ENCODE measurements at places on chromosomes 6 and 20. TPM values are rescaled to one million over a fixed set of nuclear protein-coding genes. Genes with fewer than 3 reads are reported as not detected.

DNA sequence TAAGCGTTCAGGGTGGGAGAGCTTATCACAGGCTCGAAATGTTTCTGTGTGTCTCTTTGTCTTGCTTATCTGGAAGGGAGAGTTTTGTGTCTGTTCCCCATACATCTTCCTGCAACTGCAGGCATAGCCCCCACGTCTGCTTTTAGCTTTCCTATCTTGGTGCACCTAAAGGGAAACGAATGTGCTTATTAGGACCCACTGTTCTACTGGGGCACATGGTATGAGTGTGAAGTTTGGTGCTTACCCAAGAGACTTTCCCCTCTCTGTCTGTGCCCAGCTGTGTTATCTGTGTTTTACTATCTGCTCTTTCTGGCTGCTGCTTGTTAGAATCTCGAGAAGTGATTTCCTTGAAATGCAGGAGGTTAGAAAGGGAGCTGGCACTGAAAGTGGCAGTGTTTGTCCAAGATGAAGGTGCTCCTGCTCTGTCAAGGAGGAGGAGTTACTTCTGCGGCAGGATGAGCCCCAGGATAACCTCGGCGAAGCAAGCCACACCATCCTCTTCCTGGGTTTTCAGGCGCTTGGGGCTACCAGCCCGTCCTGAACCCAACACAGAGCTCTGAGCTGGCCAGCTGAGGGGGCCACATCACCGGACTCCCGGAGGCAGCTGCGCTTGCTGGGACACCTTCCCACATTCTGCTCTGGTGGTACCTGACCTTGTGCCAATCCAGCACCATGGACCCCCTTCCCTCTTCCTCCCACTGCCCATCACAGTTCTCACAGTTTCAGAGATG lies 23.4 kb downstream of the DYNLT1 start:
- no peaks in the 10 kb centered on the region for H3K4me1 ChIP-seq
- H3K4me3 ChIP-seq, result no peak overlapping the region
- no peaks in the 10 kb centered on the region for H3K36me3 ChIP-seq
- no peak for DNase-seq

- H3K27me3 ChIP-seq, result no peaks in the 10 kb centered on the region
- no peak overlapping the region for H3K4me3 ChIP-seq
- H3K27ac ChIP-seq, result no peak overlapping the region
- no peak for DNase-seq
- no peaks in the 10 kb centered on the region for H3K36me3 ChIP-seq
These were observed 68.8 kb downstream of the PRL start for GRCh38 chr6:22227824-22228610.

DNA sequence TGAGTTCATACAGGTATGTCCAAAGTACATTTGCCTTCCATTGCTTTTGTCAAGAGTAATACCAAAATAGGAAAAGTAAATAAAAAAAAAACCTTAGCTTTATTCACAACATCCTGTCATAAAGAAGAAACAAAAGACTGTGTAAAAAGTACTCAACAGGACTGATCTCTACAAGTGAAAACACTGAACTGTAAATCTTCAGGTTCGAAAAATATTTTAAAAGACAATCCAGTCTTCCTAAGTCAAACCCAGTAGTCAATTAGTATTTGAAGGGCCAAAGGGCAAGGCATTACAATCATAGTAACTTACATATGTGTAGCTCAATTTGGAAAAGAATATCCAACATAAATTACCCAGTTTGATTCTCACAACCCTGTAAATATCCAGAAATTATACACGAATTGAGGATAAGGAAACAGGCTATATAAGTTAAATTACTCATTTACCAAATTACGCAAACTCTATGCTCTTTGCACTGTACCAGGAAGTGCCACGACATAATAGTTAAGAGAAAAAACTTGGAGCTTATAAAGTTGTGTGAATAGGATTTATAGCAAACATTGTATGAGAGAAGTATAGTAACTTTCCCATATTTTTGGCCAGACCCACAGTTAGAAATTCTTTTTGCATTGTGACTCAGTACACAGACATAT lies 21.2 kb downstream of the PTPRK start:
- H3K36me3 ChIP-seq, result no peaks in the 10 kb centered on the region
- no peak overlapping the region for H3K27ac ChIP-seq
- peaks cover 5% of the 10 kb centered on the region for H3K4me1 ChIP-seq
- H3K27me3 ChIP-seq, result no peaks in the 10 kb centered on the region
- no peak overlapping the region for H3K4me3 ChIP-seq
- DNase-seq, result no peak

GRCh38 chr20:37990571-37991151 lies 42.6 kb downstream of the TTI1 start:
- no peaks in the 10 kb centered on the region for H3K27me3 ChIP-seq
- no peak overlapping the region for H3K4me3 ChIP-seq
- DNase-seq, result no peak
- no peak overlapping the region for H3K27ac ChIP-seq
- peaks cover 3% of the 10 kb centered on the region for H3K36me3 ChIP-seq
- peaks cover 20% of the 10 kb centered on the region for H3K4me1 ChIP-seq

- DNase-seq, result no peak
- H3K4me3 ChIP-seq, result no peak overlapping the region
- no peaks in the 10 kb centered on the region for H3K27me3 ChIP-seq
- H3K36me3 ChIP-seq, result no peaks in the 10 kb centered on the region
- H3K4me1 ChIP-seq, result peaks cover 12% of the 10 kb centered on the region
These were observed 16.1 kb upstream of the THBD start for GRCh38 chr20:23065266-23066201.

GRCh38 chr6:126890055-126890454 lies 228.4 kb upstream of the RSPO3 start:
- no peak overlapping the region for H3K4me3 ChIP-seq
- H3K36me3 ChIP-seq, result no peaks in the 10 kb centered on the region
- no peaks in the 10 kb centered on the region for H3K27me3 ChIP-seq
- H3K27ac ChIP-seq, result no peak overlapping the region

- no peaks in the 10 kb centered on the region for H3K4me1 ChIP-seq
- no peaks in the 10 kb centered on the region for H3K27me3 ChIP-seq
- DNase-seq, result no peak
- no peak overlapping the region for H3K27ac ChIP-seq
- no peaks in the 10 kb centered on the region for H3K36me3 ChIP-seq
These were observed 125.7 kb upstream of the MTHFD1L start for GRCh38 chr6:150739711-150740349.

DNA sequence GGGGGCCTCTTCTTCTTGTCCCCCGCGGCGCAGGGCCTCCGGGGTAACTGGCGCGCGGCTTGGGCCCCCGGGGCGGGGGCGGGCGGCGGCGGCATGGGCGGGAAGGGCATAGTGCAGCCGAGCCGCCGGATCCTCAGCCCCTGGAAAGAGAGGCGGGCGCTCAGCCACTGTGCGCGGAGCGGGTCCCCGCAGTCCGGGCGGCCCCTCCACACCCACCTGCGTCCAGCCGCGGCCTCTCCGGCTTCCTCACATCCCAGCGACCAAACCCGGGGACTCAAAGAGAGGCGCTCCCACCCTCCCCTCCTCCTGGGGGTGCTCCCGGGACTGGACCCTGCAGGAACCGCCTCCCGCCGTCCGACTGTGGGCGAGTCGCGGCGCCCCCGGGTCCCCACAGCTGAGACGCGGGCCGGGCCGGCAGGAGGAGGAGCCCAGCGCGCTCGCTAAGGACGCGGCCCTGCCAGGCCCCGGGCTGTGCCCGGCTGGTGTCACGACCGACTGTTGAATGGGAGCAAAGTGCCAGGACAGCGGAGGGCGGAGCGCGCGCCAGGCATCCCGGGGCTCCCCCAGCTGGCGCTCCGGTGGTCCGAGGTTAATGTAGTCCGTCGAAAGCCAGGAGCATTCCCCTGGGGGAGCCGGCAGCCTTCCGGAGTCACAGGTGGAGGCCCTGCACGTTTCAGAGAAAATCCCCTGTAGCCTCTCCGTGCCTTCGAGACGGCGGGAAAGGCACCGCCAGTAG lies at the start of gene PRR18:
Gene PRR18, minus strand, starts transcription at position 360 of the 736 bp plus-strand sequence. Its CDS starts 250 bp downstream, at position 110.
- H3K36me3 ChIP-seq, result no peaks in the 10 kb centered on the region
- DNase-seq, result no peak
- H3K4me1 ChIP-seq, result peaks cover 15% of the 10 kb centered on the region
- H3K27ac ChIP-seq, result no peak within 1 kb of the TSS
- H3K4me3 ChIP-seq, result peak within 1 kb of the TSS; percentile 30

DNA sequence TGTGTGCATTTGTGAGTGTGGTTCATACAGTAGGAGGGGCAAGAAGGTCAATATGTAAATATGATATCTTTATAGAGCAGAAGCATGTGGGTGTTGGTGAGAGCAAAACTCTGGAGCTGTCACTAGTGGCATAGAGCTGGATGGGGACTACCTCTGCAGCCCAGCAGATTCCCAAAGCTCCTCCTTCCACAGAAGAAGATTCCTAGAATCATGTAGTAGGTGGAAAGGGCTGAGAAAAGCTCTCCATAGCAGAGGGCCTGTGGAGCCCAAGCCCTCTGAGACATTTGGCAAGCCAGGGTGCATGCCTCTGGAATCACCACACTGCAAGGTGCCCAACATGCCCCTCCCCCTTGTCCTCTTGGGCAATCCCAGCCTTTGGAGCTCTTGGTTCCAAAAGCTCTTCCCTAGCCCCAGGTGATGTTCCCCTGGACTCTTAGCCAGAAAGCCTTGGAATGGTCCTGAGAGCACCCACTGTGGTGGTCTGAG lies 233.2 kb downstream of the LRFN2 start:
- no peaks in the 10 kb centered on the region for H3K36me3 ChIP-seq
- H3K27me3 ChIP-seq, result no peaks in the 10 kb centered on the region
- DNase-seq, result no peak
- no peaks in the 10 kb centered on the region for H3K4me1 ChIP-seq

DNA sequence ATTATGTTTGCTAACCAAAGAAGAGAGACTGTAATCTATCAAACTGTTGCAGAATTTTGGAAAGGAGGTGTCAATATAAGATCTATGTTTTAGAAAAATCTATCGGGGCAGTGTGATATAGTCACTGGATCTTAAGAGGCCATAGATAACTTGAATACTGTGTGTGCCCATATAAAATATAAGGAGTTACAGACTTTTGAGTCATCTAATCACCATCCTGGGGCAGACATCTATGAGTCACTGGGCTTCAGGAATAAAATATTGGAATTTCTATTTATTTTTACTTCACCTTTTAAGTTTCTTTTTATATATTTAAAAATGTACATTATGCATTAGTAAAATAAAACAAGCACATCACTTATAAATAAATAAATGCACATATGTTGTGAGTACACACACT lies 509.3 kb upstream of the MAN1A1 start:
- no peaks in the 10 kb centered on the region for H3K4me1 ChIP-seq
- H3K27ac ChIP-seq, result no peak overlapping the region
- H3K4me3 ChIP-seq, result no peak overlapping the region
- no peaks in the 10 kb centered on the region for H3K36me3 ChIP-seq

GRCh38 chr6:107064579-107065065 lies 36.6 kb downstream of the MTRES1 start:
- no peaks in the 10 kb centered on the region for H3K36me3 ChIP-seq

GRCh38 chr20:53800883-53801604 lies 207.4 kb upstream of the ZNF217 start:
- no peaks in the 10 kb centered on the region for H3K4me1 ChIP-seq
- H3K4me3 ChIP-seq, result no peak overlapping the region
- H3K27me3 ChIP-seq, result no peaks in the 10 kb centered on the region
- no peak overlapping the region for H3K27ac ChIP-seq
- no peaks in the 10 kb centered on the region for H3K36me3 ChIP-seq

DNA sequence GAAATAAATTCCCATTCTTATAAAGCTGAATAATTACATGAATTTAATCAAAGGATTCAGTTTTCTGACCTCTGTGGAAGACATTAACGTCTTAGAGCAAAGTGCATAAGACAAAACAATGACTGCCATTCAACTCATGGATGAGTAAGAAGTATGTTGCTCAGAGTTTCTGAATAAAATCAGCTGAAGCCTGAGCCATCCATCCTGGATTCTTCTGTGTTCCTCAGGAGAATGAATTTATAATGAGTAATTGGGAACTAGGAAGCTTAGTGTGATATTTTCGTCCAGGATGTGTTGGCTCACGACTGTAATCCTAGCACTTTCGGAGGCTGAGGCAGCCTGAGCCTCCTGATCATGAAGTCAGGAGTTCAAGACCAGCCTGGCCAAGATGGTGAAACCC lies 62.8 kb downstream of the PERP start:
- H3K4me3 ChIP-seq, result no peak overlapping the region
- no peaks in the 10 kb centered on the region for H3K27me3 ChIP-seq
- no peaks in the 10 kb centered on the region for H3K4me1 ChIP-seq

DNA sequence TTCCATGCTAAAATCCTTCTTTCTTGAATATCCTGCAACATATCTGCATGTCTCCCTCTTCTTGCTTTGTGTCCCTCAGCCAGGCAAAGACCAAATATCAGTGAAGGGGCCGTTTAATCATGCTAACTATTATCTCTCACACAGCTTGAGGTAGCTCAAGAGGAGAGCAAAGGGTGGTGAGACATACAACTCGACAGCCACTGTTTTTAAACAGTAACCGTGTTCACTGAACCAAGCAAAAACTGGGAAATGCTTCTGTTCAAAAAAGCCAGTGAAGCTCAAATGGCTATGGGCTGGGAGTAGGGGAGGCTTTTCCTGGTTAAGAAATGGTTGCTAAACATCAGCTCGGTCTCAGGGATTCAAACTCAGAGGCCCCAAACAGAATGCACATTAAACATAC lies 83.4 kb downstream of the MAP7 start:
- no peaks in the 10 kb centered on the region for H3K27me3 ChIP-seq
- H3K4me1 ChIP-seq, result no peaks in the 10 kb centered on the region
- no peak for DNase-seq
- H3K36me3 ChIP-seq, result no peaks in the 10 kb centered on the region
- H3K27ac ChIP-seq, result no peak overlapping the region

GRCh38 chr20:22729616-22730236 lies 145.4 kb upstream of the FOXA2 start:
- H3K36me3 ChIP-seq, result no peaks in the 10 kb centered on the region
- no peak overlapping the region for H3K4me3 ChIP-seq
- H3K27ac ChIP-seq, result no peak overlapping the region
- DNase-seq, result no peak
- H3K4me1 ChIP-seq, result peaks cover 9% of the 10 kb centered on the region

SLCO4A1 gene
- 29.1 TPM for total RNA-seq

IL17A gene
- total RNA-seq, result not detected

PKIB gene
- not detected for total RNA-seq

PSORS1C2 gene
- not detected for total RNA-seq

GNAS gene
- total RNA-seq, result 621 TPM

CLPSL1 gene
- not detected for total RNA-seq

STX11 gene
- 5.3 TPM for total RNA-seq

CSNK2A1 gene
- total RNA-seq, result 65.9 TPM

GINS1 gene
- total RNA-seq, result 0.60 TPM

PTCHD4 gene
- 3.0 TPM for total RNA-seq

SLC4A11 gene
- not detected for total RNA-seq

All from tibial nerve (tissue), 4 donors.